ENCODE measurements at places on chromosomes 3 and 15.
A peak's percentile ranks its signal among the peaks of the same experiment; 100 is the strongest.

DNA sequence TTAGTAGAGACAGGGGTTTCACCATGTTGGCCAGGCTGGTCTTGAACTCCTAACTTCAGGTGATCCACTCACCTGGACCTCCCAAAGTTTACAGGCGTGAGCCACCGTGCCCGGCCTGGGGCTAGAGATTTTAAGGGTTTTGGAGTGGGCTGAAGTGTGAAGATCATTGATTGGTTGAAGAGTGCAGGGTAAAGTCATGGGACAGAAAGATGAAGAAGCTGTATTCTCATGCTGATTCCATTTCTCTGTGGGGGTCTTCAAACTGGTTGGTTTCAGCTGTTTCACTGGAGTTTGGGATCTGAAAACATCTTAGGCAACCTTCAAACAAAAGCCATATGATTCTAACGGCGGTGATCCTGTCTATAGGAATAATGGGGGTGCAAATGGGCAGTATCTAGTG lies 52.1 kb downstream of the GATM start:
- DNase-seq, result no peak

- no peak for DNase-seq
Observed at GRCh38 chr3:71580636-71581456, 2.7 kb downstream of the FOXP1 start.

- DNase-seq, result no peak
Observed at GRCh38 chr15:31104003-31104402, 2.5 kb upstream of the TRPM1 start.

- no peak for DNase-seq
Observed at GRCh38 chr15:70257573-70258248, 160.0 kb upstream of the TLE3 start.

GRCh38 chr15:98853161-98853560 lies 154.4 kb downstream of the PGPEP1L start:
- peak; percentile 31 for DNase-seq

DNA sequence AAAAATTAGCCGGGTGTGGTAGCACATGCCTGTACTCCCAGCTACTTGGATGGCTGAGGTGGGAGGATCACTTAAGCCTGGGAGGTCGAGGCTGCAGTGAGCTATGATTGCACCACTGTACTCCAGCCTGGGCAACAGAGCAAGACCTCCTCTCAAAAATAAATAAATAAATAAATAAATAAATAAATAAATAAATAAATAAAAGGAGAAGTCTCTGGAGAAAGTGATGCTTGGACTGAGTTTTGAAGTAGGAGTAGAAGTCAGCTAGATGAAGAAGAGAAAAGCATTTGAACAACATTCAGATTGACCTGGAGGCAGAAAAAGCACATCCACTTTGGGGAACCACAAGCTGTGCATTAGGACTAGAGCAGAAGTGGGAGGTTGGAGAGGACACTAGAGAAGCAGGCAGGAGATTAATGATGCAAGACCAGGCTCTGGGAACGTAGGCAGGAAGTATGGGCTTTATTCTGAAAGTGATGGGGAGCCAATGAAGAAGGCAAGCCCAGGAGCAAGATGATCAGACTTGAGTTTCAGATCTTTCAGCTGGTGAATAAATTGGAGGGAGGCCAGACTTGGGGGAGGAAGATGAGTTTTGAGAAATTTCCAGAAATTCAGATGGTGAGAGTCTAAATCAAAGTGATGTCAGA lies 48.7 kb downstream of the KLHL6 start:
- no peak for DNase-seq
